ENCODE measurements at places on chromosomes 4 and X.

- DNase-seq: no peak
Observed at GRCh38 chr4:40214038-40214437, 17.2 kb downstream of the RHOH start.

DNA sequence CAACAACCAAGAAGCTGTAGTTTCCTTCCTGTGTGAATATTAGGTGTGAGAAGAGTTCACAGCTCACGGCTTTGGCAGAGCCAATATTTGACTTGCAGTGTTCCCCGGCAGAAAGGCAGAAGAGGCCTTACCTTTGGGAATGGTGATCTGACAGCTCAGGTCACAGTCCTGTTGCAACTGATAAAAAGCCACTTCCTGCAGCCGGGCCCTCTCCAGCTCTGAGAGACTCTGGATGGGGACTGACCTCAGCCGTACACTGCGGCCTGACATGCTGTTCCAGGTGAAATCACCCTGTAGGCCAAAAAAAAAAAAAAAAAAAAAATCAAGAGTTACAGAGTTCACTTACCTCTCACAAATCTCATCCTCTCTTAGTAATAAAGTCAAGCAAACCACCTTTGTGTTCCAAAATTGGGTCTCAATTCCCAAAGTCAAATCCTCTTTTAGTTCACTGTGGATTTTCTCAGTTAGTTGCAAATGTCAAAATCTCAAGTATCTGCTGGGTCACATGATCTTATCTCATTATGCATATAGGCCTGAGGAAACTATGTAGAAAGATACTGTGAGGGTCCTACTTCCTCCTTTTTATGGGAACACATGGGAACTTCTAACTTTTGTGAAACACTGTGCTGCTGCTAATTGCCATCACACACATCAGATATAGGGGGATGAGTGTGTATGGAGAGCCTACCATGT is 38.6 kb upstream of the AMELX start:
- no peak for DNase-seq

DNA sequence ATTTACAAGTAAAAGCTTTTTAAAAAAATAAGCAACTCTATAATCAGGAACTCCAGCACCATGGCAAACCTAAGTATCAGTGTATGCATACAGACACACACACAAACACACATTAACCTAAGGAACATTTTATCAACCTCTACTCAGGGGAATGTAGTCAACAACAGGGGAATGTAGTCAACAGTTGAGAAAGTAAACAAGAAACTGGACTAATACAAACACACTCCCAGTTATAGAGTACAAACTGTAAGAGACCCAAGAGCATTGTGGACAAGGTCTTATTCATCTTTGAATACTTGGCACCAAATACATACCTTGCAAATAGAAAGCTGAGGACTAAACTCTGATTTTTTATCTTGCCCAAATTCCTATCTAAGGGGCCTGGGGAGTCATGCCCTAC is 36.2 kb downstream of the PAPSS1 start:
- no peak for DNase-seq

DNA sequence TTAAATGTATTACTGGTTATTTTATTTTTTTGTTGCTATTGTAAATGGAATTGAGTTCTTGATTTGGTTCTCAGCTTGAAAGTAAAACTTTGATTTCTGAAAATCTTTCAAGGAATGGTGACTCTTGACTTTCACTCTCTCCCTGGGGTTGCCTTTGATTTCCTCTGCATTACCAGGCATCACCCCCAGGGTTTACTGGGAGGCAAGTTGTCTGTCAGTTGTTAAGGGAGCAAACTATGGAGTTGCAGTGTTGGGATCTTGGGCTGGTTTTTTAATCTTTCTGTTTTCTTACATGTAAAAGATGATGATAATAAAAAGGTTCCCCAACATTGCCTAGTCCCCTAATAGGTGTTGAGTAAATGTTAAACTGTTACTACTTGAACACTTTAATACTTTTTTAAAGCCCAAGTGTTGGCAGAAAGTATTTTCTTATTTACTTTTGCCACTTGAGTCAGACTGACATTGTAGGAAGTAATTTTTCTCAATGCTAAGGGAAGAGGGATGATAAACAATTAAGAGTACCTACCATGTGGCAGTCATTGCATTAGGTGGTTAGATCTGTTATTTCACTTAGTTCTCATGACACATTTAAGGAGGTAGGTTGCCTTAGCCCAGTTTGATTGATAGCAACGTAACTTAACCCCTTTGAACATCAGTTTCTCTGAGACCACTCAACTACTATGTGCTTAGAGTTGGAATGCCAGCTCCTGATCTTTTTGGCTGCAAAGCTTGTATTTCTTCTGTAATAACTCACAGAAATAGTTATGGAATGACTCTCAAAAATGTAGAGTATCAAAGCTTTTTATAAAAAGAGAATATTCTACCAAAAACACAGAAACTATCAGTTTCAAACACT is 67.1 kb downstream of the DCLK2 start:
- DNase-seq: no peak

GRCh38 chr4:179755322-179755721 is 2313.1 kb upstream of the AGA start:
- DNase-seq: no peak

DNA sequence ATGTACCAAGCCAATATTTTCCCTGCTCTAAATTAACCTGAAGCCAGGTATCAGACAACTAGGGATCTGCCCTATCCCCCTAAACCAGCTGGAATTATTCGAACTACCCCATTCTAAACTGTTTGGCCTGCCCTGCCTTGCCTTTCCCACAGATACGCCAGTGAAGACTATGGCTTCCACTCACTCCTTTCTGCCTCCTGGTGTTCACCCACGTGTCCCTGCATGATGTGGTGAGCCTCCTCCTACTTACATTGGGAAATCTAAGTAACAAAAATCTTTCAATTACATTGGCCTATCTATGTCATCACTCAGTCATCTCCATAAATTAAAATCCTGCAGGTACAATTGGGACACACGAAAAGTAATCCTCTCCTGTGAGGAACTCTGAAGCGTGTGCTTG is 6.1 kb upstream of the LDOC1 start:
- no peak for DNase-seq

GRCh38 chr4:25861280-25861950 is 1.4 kb downstream of the SEL1L3 start:
- DNase-seq: no peak

GRCh38 chr4:70564033-70564432 is 28.0 kb upstream of the AMBN start:
- DNase-seq: no peak

DNA sequence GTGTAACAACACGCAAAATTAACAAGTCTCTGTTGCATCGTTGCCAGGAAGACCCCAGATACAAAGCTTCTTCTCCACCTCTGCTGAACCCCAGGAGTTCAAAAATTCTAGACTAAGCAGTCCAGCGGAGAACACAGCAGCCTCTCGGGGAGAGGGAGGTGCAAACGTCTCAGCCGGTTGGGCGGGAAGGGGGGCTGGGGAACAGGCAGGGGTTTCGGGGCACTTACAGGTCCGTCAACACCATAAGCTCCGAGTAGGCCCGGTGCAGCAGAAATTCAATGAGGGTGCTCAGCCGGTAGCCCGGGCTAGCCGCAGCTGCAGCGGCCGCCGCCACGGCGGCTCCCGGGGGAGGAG is 394 bp downstream of the MED14 start:
- DNase-seq: no peak

- DNase-seq: no peak
Observed at GRCh38 chr4:19239565-19239964, 1012.1 kb upstream of the SLIT2 start.

- DNase-seq: no peak
Observed at GRCh38 chrX:49762175-49762720, 66.5 kb upstream of the PAGE1 start.

DNA sequence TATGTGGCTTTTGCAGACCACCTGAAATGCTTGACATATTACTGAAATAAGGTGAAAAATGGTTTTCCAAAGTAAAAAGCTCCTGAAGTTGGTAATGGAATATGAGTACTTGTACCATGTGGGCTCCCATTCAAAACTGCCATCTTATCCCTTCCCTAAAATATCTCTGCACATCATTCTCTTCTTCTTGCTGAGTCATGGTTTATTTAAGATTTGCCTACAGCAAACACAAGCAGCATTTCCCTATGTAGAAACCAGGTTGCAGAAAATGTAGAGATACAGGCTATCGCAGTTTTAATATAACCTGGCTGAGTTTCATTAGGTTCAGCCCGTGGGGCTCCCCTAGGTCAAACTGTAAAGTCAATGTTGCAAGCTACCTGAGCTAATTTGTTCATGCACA is 270.1 kb downstream of the NLGN4X start:
- no peak for DNase-seq

DNA sequence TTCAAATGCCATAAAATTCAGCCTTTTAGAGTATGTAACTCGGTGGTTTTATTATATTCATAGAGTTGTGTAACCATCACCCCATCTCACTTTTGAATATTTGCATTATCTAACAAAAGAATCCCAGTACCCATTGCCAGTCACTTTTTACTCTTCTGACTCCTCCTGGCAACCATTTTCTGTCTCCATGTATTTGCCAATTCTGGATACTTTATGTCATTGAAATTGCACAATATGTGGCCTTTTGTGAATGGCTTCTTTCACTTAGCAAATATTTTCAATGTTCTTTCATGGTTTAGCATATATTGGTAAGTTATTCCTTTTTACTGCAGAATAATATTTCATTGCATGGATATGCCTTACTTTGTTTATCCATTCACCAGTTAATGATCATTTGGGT is 79.9 kb downstream of the SLIT2 start:
- DNase-seq: no peak

DNA sequence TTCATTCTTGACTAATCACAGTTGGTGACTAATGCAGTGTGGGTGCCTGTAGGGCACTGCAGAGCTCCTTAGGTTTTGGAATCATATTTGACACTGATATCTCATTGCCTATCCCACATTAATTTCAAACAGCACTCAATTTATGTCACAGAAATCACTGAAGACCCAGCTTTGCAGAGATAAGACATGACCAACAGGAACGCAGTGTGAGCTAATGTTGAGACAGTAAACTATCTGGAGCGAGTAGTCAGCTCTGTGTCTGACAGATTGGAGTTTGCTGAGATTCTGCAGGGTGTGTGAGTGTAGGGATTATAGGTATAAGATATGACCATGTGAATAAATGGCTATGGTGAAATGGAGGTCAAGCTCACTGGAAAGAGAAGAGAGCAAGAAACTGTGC is 1586.1 kb upstream of the AGA start:
- no peak for DNase-seq

DNA sequence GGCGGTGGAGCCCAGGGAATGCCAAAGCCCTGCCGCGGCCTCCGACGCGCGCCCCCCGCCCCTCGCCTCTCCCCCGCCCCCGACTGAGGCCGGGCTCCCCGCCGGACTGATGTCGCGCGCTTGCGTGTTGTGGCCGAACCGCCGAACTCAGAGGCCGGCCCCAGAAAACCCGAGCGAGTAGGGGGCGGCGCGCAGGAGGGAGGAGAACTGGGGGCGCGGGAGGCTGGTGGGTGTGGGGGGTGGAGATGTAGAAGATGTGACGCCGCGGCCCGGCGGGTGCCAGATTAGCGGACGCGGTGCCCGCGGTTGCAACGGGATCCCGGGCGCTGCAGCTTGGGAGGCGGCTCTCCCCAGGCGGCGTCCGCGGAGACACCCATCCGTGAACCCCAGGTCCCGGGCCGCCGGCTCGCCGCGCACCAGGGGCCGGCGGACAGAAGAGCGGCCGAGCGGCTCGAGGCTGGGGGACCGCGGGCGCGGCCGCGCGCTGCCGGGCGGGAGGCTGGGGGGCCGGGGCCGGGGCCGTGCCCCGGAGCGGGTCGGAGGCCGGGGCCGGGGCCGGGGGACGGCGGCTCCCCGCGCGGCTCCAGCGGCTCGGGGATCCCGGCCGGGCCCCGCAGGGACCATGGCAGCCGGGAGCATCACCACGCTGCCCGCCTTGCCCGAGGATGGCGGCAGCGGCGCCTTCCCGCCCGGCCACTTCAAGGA is at the start of gene FGF2:
Gene FGF2, plus strand, starts transcription at position 279 of the 705 bp plus-strand sequence. Its CDS starts 344 bp downstream, at position 623.
- no peak for DNase-seq

- DNase-seq: no peak
Observed at GRCh38 chr4:98638661-98639060, 19.8 kb downstream of the TSPAN5 start.

DNA sequence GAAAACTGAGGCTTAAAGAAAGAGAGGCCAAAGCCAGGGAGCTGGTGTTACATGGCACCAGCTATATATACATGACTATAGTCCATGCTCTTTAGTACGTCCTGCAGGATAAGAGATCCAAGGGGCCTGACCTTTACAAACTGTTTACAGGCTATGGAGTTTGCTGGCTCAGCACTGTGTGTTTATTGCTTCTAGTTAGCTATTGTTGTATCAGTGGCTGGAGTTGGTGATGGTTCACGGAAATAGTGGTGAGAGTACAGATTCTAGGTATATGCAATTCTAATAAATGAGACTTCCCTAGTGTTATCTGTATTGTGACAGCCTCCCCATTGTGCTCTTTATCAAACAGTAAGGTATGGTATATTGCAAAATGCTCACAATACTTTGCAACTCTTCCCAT is 46.5 kb downstream of the REPS2 start:
- no peak for DNase-seq

- no peak for DNase-seq
Observed at GRCh38 chr4:41696131-41696530, 52.4 kb downstream of the PHOX2B start.

DNA sequence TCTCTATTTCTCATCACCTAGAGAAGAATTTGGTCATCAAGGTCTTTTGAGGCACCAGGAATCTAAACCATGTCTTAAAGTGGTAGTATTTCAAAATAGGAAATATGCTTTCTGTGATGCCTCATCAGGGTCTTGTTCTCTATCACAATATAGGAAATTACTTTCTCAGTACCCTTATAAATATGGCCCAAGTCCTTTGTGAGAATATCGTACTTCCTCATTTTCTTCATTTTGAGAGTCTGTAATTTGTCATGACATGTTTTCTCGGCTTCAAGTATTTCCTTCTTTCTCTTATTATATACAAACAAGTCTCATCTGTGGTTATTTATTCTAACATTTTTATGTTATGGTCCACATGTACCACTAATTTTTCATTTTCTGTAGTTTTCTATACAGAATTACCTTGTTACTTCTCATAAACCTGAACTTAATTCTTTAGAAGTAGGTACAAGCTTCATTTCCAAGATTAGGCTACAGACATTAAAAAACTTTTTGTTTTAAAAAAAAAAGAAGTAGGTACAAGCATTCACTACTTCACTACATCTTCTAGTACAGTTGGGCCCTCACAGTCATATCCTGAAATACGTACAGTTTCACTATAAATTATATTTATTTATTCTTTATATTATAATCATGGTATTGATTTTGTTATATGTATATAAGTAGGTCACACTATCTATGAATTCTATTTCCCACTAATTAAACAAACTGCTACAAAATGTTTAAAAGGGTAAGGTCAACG is 54.4 kb downstream of the KLHL13 start:
- no peak for DNase-seq

DNA sequence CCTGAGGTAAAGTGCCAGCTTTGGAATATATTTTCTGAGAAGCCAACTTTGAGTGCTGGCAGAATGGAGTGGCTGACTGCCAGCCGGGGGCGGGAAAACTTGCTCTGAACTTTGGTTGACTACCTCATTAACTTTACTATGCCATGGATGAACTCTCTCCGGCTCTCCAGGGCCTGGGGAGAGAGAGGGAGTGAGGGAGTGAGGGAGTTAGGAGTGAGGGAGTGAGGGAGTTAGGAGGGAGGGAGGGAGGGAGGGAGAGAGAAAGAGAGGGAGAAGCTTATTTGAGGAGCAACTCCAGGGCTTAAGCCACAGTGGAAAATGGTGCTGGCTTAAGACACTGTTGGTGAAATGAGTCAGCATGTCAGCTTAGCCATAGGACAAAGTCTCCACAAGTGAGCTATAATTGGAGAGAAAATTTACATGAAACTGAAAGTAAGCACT is 280.9 kb upstream of the RPS6KA3 start:
- DNase-seq: no peak

- no peak for DNase-seq
Observed at GRCh38 chr4:74483226-74483911, 38.4 kb downstream of the AREG start.

Measured in stimulated activated CD8-positive, alpha-beta memory T cell treated with anti-CD3 and anti-CD28 coated beads, Interleukin-2, amount 100 ng/mL, for 1 hour (primary cell).